ENCODE measurements at places on chromosomes 12 and 14.

- no peaks in the 10 kb centered on the region for H3K36me3 ChIP-seq
- H3K27ac ChIP-seq: no peak overlapping the region
- DNase-seq: no peak
- no peaks in the 10 kb centered on the region for H3K4me1 ChIP-seq
Measured at GRCh38 chr14:33782923-33783322, 168.0 kb downstream of the EGLN3 start.

GRCh38 chr14:97458661-97459579, 661.7 kb downstream of the VRK1 start:
- H3K36me3 ChIP-seq: no peaks in the 10 kb centered on the region
- peak overlapping the region; percentile 16 for H3K4me3 ChIP-seq
- no peak overlapping the region for H3K27ac ChIP-seq

- no peak for DNase-seq
- H3K4me3 ChIP-seq: no peak overlapping the region
- no peaks in the 10 kb centered on the region for H3K36me3 ChIP-seq
- H3K4me1 ChIP-seq: peaks cover 8% of the 10 kb centered on the region
- peaks cover 67% of the 10 kb centered on the region for H3K27me3 ChIP-seq
Measured at GRCh38 chr12:48988030-48988649, 10.0 kb downstream of the WNT1 start.

GRCh38 chr14:34742270-34743115, 28.1 kb upstream of the CFL2 start:
- no peaks in the 10 kb centered on the region for H3K4me1 ChIP-seq
- no peak overlapping the region for H3K4me3 ChIP-seq
- H3K36me3 ChIP-seq: no peaks in the 10 kb centered on the region
- H3K27me3 ChIP-seq: peaks cover 4% of the 10 kb centered on the region
- no peak overlapping the region for H3K27ac ChIP-seq
- no peak for DNase-seq

- no peaks in the 10 kb centered on the region for H3K36me3 ChIP-seq
- H3K27me3 ChIP-seq: no peaks in the 10 kb centered on the region
- H3K4me3 ChIP-seq: no peak overlapping the region
Measured at GRCh38 chr12:93146263-93146939, 217.3 kb upstream of the EEA1 start.

DNA sequence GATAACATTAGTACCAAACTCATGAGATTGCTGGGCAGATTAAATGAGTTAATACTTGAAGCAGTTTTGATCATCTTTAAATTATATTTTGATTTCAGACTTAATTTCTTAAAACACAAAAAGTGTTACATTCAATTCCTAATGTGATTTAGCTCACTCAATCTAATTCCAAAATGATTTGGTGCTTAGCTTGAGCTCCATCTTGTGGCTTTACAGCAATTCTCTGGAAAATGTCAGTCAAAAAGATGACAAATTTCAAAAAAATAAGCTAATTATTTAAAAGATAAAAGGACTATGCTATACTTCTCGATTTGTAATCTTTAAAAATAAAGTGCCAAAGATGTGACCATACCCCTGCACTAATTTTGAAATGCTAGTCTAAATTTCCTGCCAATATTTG, 10.1 kb downstream of the LLPH start:
- H3K27ac ChIP-seq: no peak overlapping the region
- H3K4me1 ChIP-seq: no peaks in the 10 kb centered on the region
- peaks cover 55% of the 10 kb centered on the region for H3K36me3 ChIP-seq
- no peak for DNase-seq

DNA sequence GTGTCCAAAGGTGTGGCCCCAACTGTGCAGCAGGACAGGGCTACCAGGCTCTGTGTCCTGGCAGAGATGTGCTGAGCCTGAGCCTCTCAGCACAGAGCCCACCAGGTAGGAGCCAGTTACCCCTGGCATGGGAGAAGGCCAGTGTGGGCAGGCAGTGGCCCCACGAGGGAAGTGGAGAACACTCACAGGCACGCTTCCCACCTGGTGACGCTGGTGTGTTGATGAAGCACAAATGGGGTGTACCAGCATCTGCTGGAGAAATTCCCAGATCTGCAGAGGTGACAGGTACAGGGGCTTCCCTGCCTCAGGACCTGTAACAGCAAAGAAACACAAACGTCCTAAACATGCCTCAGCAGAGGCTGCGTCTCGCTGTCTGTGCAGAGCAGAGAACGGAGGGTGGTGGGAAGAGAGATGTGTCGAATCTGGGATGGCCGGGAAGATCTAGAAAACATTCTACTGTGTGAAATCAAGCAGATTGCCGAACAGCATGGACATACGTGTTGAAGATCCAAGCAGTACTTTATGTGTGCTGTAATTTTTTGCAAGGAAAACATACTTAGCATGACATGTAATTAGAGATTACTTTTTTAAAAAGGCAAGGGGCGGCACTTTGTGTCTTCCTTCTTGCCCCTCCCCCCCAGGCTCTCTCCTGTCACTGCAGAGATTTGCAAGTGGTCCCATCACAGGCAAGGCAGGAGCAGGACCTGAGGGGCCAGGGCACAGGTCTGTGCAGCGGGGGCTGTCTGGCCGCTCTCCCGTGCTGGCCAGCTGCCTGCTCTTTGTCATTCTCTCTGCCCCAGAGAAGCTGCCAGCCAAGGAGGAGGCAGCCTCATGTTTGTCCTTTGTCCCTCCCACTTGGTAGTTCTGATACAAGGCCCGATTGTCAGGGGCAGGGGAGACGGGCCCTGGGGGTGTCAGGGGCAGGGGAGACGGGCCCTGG, 17.3 kb downstream of the HIP1R start:
- peak overlapping the region; percentile 39 for H3K27ac ChIP-seq
- H3K27me3 ChIP-seq: no peaks in the 10 kb centered on the region
- no peak for DNase-seq
- peaks cover 30% of the 10 kb centered on the region for H3K36me3 ChIP-seq

GRCh38 chr12:57135527-57136326, 7.4 kb downstream of the LRP1 start:
- peak overlapping the region; percentile 17 for H3K4me3 ChIP-seq
- no peaks in the 10 kb centered on the region for H3K27me3 ChIP-seq
- peak overlapping the region; percentile 100 for H3K27ac ChIP-seq
- peaks cover under 1% of the 10 kb centered on the region for H3K36me3 ChIP-seq
- peaks cover 94% of the 10 kb centered on the region for H3K4me1 ChIP-seq

- H3K4me3 ChIP-seq: no peak overlapping the region
- no peaks in the 10 kb centered on the region for H3K4me1 ChIP-seq
- no peak for DNase-seq
- no peaks in the 10 kb centered on the region for H3K36me3 ChIP-seq
- no peak overlapping the region for H3K27ac ChIP-seq
- no peaks in the 10 kb centered on the region for H3K27me3 ChIP-seq
Measured at GRCh38 chr14:57364659-57365450, 25.5 kb upstream of the NAA30 start.

DNA sequence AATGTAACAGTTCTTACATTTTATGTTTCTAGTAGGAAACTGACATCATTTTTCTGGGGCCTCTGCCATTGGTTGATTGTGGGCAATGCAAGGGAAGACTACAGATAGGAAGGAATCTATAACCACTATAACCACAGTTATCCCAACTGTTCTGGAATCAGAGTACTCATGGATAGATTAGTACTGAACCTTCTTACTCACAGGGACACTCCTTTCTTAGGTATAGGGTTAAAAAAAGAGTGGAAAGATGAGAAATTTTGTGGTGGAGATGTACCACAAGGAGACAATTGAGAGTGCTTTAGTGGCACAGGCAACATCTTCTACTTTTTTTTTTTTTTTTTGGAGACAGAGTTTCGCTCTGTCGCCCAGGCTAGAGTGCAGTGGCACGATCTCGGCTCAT, 21.0 kb downstream of the TMEM116 start:
- H3K4me3 ChIP-seq: no peak overlapping the region
- H3K36me3 ChIP-seq: peaks cover 27% of the 10 kb centered on the region
- no peaks in the 10 kb centered on the region for H3K27me3 ChIP-seq
- no peak overlapping the region for H3K27ac ChIP-seq
- no peak for DNase-seq

GRCh38 chr12:104792570-104792969, 165.5 kb downstream of the SLC41A2 start:
- DNase-seq: peak; percentile 26
- H3K27me3 ChIP-seq: no peaks in the 10 kb centered on the region
- no peak overlapping the region for H3K4me3 ChIP-seq
- H3K36me3 ChIP-seq: no peaks in the 10 kb centered on the region

GRCh38 chr12:47343684-47344567, 264.2 kb upstream of the AMIGO2 start:
- H3K27me3 ChIP-seq: no peaks in the 10 kb centered on the region
- H3K27ac ChIP-seq: no peak overlapping the region
- no peak overlapping the region for H3K4me3 ChIP-seq
- DNase-seq: no peak
- H3K4me1 ChIP-seq: no peaks in the 10 kb centered on the region
- H3K36me3 ChIP-seq: no peaks in the 10 kb centered on the region

DNA sequence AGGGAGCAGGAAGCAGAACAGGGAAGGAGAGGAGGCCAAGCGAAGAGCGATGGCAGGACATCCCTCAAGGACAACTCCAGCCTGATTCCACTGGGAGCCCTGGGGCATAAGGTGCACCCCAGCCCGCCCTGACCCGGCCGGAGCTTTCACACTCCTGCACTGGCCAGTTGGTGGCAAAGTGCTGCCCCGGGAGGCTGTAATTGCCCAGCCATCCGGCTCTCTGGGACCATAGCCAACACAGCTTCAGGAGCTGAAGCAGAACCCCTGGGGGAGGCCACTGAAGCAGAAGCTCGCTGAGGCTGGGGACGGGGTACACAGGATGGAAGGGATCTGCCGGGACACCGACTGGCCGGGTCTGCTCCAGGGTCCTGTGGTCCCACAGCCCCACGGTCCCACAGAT, 41.9 kb upstream of the BEGAIN start:
- H3K4me3 ChIP-seq: no peak overlapping the region
- no peak overlapping the region for H3K27ac ChIP-seq
- H3K4me1 ChIP-seq: no peaks in the 10 kb centered on the region
- DNase-seq: no peak
- no peaks in the 10 kb centered on the region for H3K27me3 ChIP-seq
- no peaks in the 10 kb centered on the region for H3K36me3 ChIP-seq

GRCh38 chr12:131030472-131031328, 77.0 kb downstream of the ADGRD1 start:
- no peak overlapping the region for H3K4me3 ChIP-seq
- H3K27ac ChIP-seq: no peak overlapping the region
- H3K36me3 ChIP-seq: no peaks in the 10 kb centered on the region
- no peaks in the 10 kb centered on the region for H3K27me3 ChIP-seq
- DNase-seq: no peak

- H3K27ac ChIP-seq: no peak overlapping the region
- no peaks in the 10 kb centered on the region for H3K27me3 ChIP-seq
- no peak overlapping the region for H3K4me3 ChIP-seq
- DNase-seq: no peak
- peaks cover 28% of the 10 kb centered on the region for H3K4me1 ChIP-seq
Measured at GRCh38 chr14:50670196-50670865, 2.2 kb upstream of the SAV1 start.

- no peaks in the 10 kb centered on the region for H3K36me3 ChIP-seq
- H3K27me3 ChIP-seq: no peaks in the 10 kb centered on the region
- H3K4me1 ChIP-seq: peaks cover 13% of the 10 kb centered on the region
- DNase-seq: no peak
- H3K4me3 ChIP-seq: no peak overlapping the region
Measured at GRCh38 chr14:100138082-100138787, 21.2 kb downstream of the DEGS2 start.

- H3K4me3 ChIP-seq: no peak overlapping the region
- DNase-seq: no peak
- H3K27me3 ChIP-seq: no peaks in the 10 kb centered on the region
- peaks cover 55% of the 10 kb centered on the region for H3K4me1 ChIP-seq
- H3K36me3 ChIP-seq: no peaks in the 10 kb centered on the region
- H3K27ac ChIP-seq: peak overlapping the region; percentile 56
Measured at GRCh38 chr12:15632708-15633107, 156.5 kb downstream of the EPS8 start.

DNA sequence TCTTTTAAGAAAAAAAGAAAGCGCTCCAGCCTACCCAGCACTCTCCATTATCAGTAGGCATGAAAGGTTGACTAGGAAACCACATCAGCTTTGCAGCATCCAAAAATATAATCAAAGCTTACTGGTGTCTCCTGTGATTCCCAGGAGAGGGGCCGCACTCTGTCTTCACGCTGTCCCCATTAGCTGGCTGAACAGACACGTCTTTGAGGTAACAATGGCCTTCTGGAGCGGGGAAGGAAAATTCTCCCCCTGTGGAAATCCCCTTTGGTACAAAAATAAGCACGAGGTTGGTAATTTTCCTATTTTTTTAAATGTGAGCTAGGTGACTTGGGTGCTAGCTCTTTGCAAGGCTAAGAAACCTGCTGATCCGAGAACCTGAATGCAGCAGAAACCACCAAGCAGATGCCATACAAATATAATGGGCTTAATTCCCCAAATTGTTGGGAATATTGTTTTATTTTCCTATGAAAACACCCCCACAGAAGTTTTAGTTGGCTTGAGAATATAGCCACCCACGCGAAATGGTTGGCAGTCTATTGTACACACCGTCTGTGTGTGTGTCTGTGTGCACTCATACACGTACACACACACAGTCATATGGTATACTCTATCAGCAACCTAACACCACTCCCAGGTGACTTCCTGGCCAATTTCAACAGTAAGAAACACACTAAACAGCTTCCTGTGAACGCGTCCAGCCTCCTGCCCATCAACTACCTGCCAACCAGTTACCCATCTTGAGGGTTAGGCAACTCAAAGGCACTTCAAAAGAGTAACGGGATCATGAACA, 71.2 kb downstream of the KSR2 start:
- H3K4me1 ChIP-seq: no peaks in the 10 kb centered on the region
- no peak overlapping the region for H3K4me3 ChIP-seq
- no peaks in the 10 kb centered on the region for H3K27me3 ChIP-seq
- no peaks in the 10 kb centered on the region for H3K36me3 ChIP-seq
- no peak overlapping the region for H3K27ac ChIP-seq

GRCh38 chr14:98940693-98941437, 331.1 kb downstream of the BCL11B start:
- H3K27me3 ChIP-seq: peaks cover 10% of the 10 kb centered on the region
- no peak for DNase-seq
- H3K4me3 ChIP-seq: no peak overlapping the region

- no peak overlapping the region for H3K4me3 ChIP-seq
- peak; percentile 64 for DNase-seq
- H3K36me3 ChIP-seq: no peaks in the 10 kb centered on the region
- peak overlapping the region; percentile 45 for H3K27ac ChIP-seq
Measured at GRCh38 chr12:6274231-6275221, 36.0 kb upstream of the PLEKHG6 start.

- no peaks in the 10 kb centered on the region for H3K27me3 ChIP-seq
- H3K4me1 ChIP-seq: peaks cover 36% of the 10 kb centered on the region
- DNase-seq: peak; percentile 57
- H3K36me3 ChIP-seq: no peaks in the 10 kb centered on the region
- no peak overlapping the region for H3K4me3 ChIP-seq
Measured at GRCh38 chr12:77837876-77838291, 7.2 kb downstream of the NAV3 start.
